Caco-2 (cell line): ENCODE measurements at places on chromosomes 12 and 14.

DNA sequence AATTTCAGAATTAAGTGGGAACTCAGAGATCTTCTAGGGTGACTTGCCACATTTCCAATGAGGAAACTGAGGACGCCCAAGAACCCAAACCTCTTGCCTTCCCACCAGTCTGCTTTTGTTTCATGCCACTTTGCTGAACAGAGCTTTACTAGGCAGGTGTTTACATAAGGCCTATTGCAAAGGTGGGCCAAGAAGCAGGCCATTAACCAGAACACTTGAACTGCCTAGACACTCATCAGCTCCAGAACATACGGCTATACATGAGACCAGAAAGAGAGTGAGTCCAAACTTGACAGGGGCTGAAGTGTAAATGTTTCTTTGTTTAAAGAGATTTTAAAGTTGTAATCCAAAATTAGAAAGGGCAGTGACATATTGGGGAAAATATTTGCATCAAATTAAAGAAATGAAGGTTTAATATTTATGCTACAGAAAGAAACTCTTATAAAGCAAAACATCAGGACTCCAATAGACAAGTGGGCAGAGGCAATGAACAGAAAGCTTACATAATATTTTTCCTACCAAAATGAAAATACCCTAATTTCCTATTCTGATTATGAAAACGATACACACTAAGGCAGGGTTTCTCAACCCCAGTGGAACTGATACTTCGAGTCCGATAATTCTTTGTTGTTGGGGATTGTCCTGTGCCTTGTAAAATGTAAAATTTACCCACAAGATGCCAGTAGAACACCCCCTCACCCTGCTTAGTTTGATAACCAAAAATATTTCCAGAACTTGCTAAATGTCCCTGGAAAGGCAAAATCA is 11.7 kb downstream of the BATF start:
- no peak for DNase-seq
- peaks cover 13% of the 10 kb centered on the region for H3K4me1 ChIP-seq
- no peaks in the 10 kb centered on the region for H3K27me3 ChIP-seq
- H3K27ac ChIP-seq = no peak overlapping the region

- no peaks in the 10 kb centered on the region for H3K36me3 ChIP-seq
- no peaks in the 10 kb centered on the region for H3K4me1 ChIP-seq
- no peaks in the 10 kb centered on the region for H3K27me3 ChIP-seq
- no peak overlapping the region for H3K4me3 ChIP-seq
These were observed 495.8 kb upstream of the GARIN6 start for GRCh38 chr12:99151744-99152143.

- H3K4me3 ChIP-seq = no peak overlapping the region
- no peaks in the 10 kb centered on the region for H3K27me3 ChIP-seq
- no peak overlapping the region for H3K27ac ChIP-seq
- H3K36me3 ChIP-seq = no peaks in the 10 kb centered on the region
- DNase-seq = no peak
- no peaks in the 10 kb centered on the region for H3K4me1 ChIP-seq
These were observed 248.0 kb upstream of the PDE3A start for GRCh38 chr12:20120403-20120725.

GRCh38 chr14:106511006-106511799 is 984.8 kb downstream of the TMEM121 start:
- no peaks in the 10 kb centered on the region for H3K36me3 ChIP-seq
- no peaks in the 10 kb centered on the region for H3K4me1 ChIP-seq
- H3K27ac ChIP-seq = no peak overlapping the region
- no peak overlapping the region for H3K4me3 ChIP-seq
- H3K27me3 ChIP-seq = no peaks in the 10 kb centered on the region

- no peak for DNase-seq
- no peaks in the 10 kb centered on the region for H3K36me3 ChIP-seq
- no peaks in the 10 kb centered on the region for H3K4me1 ChIP-seq
- H3K27me3 ChIP-seq = no peaks in the 10 kb centered on the region
These were observed 706.8 kb downstream of the GALC start for GRCh38 chr14:87286191-87286590.

DNA sequence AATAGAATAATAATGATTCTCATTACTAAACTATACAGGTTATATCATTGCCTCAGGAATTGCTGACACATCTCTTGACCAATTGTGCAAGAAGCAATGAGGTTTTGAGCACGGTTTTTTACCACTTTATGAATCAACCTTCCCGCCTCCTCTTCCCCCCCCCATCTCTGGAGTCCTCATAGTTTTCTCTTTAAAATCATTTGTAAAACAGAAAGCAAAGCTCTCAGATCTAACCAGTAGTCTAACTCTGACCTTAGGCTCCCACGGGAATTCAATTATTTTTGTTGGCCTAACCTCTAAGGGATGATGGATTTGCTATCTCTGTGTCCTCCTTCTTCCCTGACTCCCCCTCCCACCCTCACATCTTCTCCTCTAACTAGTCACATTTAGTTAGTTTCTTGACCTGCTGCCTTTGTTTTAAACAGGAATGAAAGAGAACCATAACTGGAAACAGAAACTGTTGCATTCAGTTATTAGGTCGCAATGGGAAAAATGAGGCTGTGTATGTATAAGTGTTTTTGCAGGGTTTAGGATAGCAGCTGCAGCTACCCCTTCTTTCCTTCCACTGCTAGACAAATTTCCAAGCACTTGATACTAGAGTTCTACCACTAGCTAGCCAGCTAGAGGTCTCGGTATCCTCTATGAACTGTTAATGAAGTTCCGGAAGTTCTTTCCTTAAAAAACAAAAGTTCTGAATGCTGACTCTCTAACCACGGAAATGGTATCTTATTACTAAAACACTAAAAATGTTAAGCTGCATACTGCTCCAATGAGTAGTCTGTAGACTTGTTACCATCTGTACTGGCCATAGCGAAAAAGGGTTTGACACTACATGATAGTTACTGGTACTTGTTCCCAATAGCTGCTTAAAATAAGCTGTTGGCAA is 65.4 kb downstream of the TAOK3 start:
- no peaks in the 10 kb centered on the region for H3K36me3 ChIP-seq
- H3K4me3 ChIP-seq = no peak overlapping the region
- no peaks in the 10 kb centered on the region for H3K27me3 ChIP-seq
- H3K4me1 ChIP-seq = no peaks in the 10 kb centered on the region
- H3K27ac ChIP-seq = no peak overlapping the region

DNA sequence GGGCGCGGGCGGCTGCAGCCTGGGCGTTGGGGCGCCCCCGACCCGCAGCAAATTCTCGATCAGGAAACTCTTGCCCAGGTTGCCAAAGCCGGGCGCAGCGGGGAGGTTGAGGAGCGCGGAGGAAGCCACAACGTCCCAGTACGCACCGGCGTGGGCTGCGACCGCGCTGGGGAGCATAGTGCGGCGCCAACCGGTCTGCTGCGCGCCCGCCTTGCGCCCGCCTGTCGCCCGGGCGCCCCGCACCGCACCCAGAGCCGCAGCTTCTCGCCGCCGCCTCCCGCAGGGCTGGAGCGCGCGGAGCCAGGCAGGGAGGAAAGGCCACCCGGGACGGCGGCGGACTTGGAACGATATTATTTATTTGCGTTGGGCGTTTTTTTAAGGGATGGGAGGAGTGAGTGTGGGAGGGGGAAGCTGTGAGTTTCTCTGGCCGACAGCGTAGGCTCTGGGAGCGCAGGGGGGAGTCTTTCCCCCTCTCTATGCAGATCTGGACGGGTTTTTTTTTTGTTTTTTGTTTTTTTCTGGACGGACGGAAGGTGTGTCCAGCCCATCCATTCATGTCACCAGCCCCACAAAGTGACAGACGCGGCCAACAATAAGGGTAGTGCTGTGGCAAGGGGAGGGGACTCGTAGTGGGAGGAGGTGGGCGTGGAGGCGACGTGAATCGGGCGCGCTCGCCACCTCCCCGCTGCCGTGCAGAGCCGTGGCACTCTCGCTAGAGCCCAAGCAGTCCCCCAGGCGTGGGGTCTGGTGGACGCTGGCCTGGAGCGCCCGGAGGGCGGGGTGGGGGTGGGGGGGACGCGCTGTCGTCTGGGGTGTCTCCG is at the start of gene DBX2:
DBX2 (minus strand) TSS at position 349 of the 821 bp plus-strand sequence; CDS start at position 177, 172 bp downstream.
- H3K4me3 ChIP-seq = peak within 1 kb of the TSS; percentile 1; the same call in 1 of the 2 replicates
- H3K27me3 ChIP-seq = no peaks in the 10 kb centered on the region; the same call in none of the 2 replicates
- H3K4me1 ChIP-seq = no peaks in the 10 kb centered on the region
- no peak within 1 kb of the TSS for H3K27ac ChIP-seq
- no peak for DNase-seq
- no peaks in the 10 kb centered on the region for H3K36me3 ChIP-seq

- H3K36me3 ChIP-seq = no peaks in the 10 kb centered on the region
- no peak overlapping the region for H3K27ac ChIP-seq
- H3K4me1 ChIP-seq = no peaks in the 10 kb centered on the region
- H3K27me3 ChIP-seq = no peaks in the 10 kb centered on the region
- no peak for DNase-seq
- no peak overlapping the region for H3K4me3 ChIP-seq
These were observed 46.5 kb upstream of the PRIMA1 start for GRCh38 chr14:93834699-93835371.

- H3K4me1 ChIP-seq = peaks cover 23% of the 10 kb centered on the region
- H3K27ac ChIP-seq = no peak overlapping the region
- no peak for DNase-seq
- H3K27me3 ChIP-seq = no peaks in the 10 kb centered on the region
- no peak overlapping the region for H3K4me3 ChIP-seq
These were observed 15.6 kb downstream of the TPH2 start for GRCh38 chr12:71954083-71954778.

- peaks cover 55% of the 10 kb centered on the region for H3K4me1 ChIP-seq
- peak overlapping the region; percentile 90 for H3K27ac ChIP-seq
- H3K4me3 ChIP-seq = no peak overlapping the region
These were observed 13.0 kb downstream of the ERG28 start for GRCh38 chr14:75647640-75648039.

DNA sequence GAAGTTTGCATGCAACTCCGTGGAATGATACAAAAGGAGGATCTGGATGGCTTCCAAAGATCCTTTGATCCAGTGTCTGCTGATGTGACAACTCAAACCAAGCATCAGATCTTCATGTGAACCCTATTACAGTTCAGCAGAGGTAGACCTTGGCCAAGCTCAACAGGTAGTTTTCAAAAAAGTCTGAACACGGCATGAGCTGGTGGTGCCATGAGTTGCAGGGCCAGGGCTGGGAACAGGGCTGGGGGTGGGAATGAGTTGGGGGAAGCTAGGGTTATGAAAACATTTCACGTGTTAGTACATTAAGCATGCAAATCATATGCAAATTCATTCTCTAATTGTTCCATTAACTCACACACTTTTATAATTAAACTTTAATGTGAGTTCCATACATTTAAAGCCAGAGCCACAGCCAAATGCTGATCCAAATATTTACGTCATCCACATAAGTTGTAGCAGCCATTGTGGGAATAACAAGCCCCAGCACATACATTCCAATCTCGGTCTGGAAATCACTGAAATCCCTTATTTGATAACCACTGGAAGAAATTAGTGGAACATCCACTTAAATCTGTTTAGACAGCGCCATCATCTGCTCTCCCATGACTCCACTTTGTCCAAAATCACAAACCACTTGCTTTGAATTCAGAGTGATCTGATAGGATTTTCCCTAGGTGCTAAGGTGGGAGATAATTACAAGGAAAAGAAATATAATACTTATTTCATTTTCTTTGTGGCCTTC is 158.5 kb downstream of the APAF1 start:
- peaks cover 12% of the 10 kb centered on the region; the same call in 1 of the 2 replicates for H3K4me1 ChIP-seq
- no peak overlapping the region for H3K4me3 ChIP-seq
- no peaks in the 10 kb centered on the region for H3K27me3 ChIP-seq
- no peak for DNase-seq
- H3K27ac ChIP-seq = no peak overlapping the region

- no peaks in the 10 kb centered on the region for H3K36me3 ChIP-seq
- no peaks in the 10 kb centered on the region for H3K27me3 ChIP-seq
- H3K4me3 ChIP-seq = no peak overlapping the region
- no peaks in the 10 kb centered on the region for H3K4me1 ChIP-seq
These were observed 15.3 kb downstream of the ARID4A start for GRCh38 chr14:58313699-58314098.

DNA sequence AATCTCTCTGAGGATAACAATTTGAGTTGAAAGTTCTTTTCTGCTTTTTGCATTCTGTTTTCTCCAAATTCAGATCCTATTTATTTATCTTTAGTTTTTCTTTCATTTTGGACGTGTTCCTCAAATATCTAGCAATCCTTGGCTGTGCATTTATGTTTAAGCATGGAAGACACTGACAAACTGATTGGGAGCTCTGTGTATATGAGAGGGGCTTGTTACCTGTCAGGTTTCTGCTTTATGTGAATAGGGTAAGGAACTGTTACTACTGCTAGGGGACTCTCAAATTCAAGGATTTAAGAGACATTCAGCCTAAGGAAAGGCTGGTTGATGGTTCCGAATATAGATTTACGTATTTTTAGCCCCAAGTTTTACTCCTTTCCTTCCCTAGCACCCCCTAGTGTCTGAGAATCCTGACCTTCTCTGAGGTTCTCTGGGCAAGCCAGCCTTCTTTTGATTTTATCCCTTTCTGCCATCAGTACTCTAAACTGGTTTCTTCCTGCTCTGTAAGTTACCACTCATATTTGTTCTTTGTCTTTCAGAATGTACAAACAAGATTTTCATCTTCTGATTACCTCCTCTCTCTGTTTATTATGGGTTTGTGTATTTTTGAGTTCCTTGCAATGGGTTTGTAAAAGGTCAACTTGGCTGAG is 30.5 kb downstream of the YLPM1 start:
- DNase-seq = no peak
- no peak overlapping the region for H3K4me3 ChIP-seq

GRCh38 chr12:96886998-96887677 is 19.9 kb upstream of the NEDD1 start:
- no peak for DNase-seq
- H3K27ac ChIP-seq = peak overlapping the region; percentile 26
- no peaks in the 10 kb centered on the region for H3K36me3 ChIP-seq
- peaks cover 17% of the 10 kb centered on the region; the same call in 1 of the 2 replicates for H3K4me1 ChIP-seq
- H3K27me3 ChIP-seq = no peaks in the 10 kb centered on the region

DNA sequence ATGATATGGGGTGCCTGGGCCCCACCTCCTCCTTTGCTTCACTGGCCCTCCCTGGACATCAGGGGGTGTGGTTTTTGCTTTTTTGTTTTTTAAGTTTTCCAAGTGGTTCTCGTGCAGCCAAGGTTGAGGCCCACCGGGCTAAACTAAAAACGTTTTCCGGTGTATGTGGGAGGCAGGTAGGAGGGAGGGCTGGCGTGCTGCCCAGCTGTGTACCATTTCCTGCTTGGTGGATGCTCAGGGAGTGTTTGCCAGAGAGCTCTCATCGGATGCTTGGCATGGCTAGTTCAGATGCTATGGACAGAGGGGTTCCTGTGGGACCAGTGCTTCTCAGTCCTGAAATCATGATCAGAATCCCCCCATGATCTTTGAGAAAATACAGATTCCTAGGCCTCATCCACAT is 246.4 kb downstream of the CACNA1C start:
- no peaks in the 10 kb centered on the region for H3K36me3 ChIP-seq
- no peaks in the 10 kb centered on the region; the same call in 1 of the 2 replicates for H3K27me3 ChIP-seq
- H3K27ac ChIP-seq = no peak overlapping the region
- H3K4me3 ChIP-seq = no peak overlapping the region
- no peaks in the 10 kb centered on the region for H3K4me1 ChIP-seq
- DNase-seq = no peak
